GM19239 (cell line): ENCODE measurements at places on chromosomes 13 and 19.

DNA sequence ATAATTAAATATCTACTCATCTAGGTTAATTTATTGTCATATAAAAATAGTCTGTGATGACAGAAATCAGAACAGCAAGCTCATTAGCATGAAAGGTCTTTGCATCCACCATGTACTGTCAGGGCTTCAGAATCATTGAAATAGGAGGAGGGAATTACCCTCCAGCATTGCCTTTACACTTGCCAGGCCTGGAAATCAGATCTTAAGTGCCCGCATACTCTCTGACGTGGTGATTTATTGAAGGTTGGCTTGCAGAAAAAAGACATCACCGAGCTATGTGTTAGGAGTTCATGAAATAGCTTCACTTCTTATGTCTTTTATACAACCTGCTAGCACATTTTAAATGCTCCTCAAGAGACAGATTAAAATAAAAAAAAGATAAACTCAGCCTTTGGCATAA lies 661.7 kb upstream of the SLITRK1 start:
- DNase-seq = no peak

- DNase-seq = no peak
These were observed 262.1 kb downstream of the ZNF536 start for GRCh38 chr19:30634131-30634830.

GRCh38 chr13:52846567-52847321 lies 1.7 kb downstream of the PCDH8 start:
- no peak for DNase-seq

DNA sequence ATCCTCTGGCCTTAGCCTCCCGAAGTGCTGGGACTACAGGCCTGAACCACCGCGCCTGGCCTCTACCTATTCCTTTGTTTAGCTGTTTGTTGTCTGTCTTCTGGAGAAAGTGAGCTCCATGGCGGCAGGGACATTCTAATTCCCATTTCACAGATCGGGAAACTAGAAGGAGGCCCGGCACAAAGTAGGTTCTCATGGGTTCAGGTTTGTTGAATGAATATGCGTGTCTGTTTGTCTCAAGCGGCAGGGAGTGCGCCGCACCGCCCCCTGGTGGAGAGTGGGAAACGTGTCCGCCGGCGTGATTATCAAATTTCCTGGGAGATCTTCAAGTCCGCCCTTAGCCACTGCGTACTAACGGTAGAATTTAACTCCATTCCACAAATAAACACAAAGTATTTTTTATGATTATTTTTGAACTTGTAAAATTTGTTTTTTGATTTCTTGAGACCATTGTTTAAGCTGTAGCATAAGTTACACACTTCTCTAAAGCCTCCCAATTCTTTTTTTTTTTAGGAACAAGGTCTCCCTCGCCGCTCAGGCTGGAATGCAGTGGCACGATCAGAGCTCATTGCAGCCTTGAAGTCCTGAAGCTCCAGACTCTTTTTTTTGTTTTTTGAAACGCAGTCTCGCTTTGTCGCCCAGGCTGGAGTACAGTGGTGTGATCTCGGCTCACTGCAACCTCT lies 8.9 kb upstream of the CCDC9 start:
- no peak for DNase-seq

DNA sequence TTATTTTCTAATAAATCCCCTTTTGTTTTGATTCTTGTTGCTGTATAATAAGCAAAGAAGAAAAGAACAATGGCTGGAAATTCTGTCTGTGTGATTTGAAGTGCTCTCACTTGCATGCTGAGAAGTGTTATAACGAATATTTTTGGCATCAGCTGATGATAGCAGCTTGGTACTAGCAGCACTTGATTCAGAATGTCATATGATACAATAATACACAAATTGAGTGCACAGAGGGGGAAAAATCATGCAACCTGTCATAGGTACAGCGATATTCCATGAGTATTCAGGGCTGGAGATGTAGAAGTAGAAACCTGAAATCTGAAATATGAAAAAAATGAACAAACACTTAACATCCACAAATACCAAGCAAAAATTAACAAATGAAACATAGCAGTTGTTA lies 108.1 kb downstream of the FGF14 start:
- DNase-seq = no peak

DNA sequence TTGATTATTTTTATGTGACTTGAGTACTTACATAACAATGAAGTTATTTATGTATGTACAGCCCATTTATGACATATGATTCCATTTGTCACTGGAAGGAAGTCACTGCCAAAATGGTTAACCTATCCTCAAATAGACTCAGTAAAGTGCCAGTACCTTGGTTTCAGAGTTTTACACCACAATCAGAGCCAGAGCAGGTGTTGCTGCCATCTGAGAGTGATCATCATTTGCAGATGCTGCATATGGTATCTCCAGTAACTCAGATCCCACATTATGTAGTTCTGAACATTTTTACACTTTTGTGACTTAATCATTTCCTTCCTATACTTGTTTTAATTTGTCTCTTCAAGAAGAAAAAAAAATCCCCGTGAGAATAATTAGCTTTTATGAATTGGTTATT lies 313.3 kb downstream of the HS6ST3 start:
- DNase-seq = no peak

- no peak for DNase-seq
These were observed 103.9 kb upstream of the SOX21 start for GRCh38 chr13:94816256-94816655.

DNA sequence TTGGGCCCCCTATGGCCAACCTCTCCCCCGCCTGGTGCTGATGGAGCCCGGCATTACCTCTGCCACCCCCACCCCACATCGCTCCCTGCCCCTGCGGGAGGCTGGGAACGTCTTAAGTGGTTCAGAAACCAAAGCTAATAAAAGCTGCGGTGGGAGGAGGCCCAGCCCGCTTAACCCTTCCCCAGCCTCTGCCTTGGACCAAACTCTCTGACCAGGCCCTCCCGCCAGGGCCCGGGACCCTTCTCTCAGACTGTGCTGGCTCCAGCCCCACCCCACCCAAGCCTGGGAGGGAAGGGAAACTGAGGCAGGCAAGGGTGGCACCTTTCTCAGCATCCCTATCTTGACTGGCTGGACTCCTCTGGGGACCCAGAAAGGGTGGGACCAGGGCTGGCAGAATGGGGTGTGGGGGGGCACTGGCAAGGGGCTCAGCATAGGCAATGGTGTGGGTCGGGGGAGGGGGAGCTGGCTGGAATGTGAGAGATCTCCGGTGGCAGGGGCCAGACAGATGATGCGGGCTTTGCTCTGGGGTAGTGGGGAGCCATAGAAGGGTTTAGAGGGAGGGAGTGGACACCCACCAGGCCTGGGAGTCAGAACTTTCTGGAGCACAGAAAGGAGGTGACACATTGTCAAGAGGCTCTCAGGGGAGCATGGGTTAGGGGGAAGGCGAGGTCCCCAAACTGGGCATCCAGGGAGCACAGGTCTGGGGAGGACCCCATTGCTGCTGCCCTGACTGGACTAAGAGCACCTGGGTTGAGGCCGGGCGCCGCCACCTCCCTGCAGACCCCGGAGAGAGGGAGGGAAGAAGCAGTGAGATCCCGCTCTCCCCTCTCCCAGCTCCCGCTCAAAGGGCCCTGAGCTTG lies 21.9 kb downstream of the SMIM24 start:
- no peak for DNase-seq

- no peak for DNase-seq
These were observed 14.1 kb downstream of the ZNF444 start for GRCh38 chr19:56155124-56155687.

DNA sequence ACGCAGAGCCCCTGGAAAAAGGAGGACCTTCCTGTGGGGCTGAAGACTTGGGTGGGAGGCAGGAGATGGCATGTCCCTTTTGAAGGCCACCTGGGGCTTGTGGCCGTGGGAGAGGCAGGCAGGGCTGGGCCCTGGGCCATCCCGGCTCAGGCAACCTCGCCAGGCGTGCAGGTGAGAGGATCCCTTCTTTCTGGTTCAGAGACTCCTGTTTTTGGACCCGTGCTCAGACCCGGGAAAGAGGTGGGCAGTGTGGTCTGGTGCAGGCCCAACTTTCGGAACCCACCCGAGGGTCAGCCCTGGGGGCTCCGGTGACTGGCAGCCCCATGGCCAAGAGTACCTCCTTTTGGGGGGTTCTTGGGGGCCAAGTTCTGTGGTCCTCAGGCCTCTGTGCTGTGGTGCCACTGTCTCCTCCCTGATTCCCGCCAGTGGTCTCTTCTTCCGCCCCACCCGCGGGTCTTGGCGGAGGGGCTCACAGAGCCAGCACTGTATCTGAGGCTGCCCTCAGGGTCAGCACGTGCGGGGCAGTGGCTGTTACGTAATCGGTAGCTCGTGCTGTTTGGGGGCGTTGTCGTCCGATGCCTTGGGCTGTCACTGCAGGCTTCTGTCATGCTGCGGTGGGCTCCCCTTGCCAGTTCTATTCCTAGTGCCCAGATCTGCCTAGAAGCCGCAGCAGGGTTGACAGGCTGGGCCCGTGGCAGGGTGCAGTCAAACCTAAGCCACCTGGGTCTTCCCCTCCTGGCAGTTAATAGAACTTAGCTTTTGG lies 42.7 kb downstream of the KDM4B start:
- DNase-seq = no peak

GRCh38 chr19:55132453-55133129 lies 15.2 kb upstream of the PPP1R12C start:
- DNase-seq = no peak

DNA sequence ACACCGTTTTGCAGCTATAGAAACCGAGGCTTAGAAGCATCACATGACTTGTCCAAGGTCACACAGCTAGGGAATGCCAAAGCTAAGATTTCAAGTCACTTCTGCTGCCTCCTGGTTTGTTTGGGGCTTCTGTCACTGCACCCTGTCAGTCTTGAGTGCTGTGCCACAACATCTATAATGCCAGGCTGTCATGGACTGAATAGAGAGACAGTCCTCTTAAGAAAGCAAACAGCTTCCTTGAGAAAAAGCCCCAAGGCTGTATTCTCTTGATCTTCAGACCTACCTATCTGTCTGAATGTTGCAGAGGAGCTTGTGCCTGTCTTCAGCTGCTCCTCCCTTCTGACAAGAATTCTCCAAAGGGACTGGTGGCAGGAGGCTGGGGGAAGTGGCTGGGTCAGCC lies 81.6 kb downstream of the OLFM4 start:
- DNase-seq = no peak

- no peak for DNase-seq
These were observed at the start of gene ZNF135 for GRCh38 chr19:58059003-58059670. ZNF135 (plus strand) TSS chr19:58059282; CDS start chr19:58060003, 721 bp downstream.

GRCh38 chr19:43651758-43652545 lies 12.3 kb upstream of the CADM4 start:
- peak; percentile 60 for DNase-seq

DNA sequence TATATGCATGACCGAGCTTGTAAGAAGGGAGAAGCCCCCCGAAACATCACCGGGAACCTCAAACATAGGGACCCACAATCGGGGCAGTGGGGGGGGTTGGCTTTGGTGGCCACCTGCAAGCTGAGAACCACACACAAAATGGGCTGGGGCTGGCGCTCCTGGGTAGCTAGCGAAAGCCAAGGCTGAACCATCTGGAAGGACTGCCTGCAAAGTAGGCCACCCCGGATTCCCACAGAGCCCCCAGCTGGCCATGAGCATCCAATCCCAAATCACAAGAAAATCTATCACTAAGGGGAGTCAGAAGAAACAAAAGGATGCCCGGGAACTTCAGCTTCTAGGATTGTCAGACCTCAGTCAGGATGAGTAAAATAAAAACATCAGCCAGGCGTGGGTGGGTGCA lies 2.8 kb upstream of the PSPN start:
- no peak for DNase-seq

- DNase-seq = no peak
These were observed at the start of gene CACNG8 for GRCh38 chr19:53962887-53963431. CACNG8 (plus strand) TSS chr19:53962937.

GRCh38 chr13:97316390-97316789 lies 94.3 kb downstream of the MBNL2 start:
- no peak for DNase-seq

- DNase-seq = no peak
These were observed 105.4 kb upstream of the MBNL2 start for GRCh38 chr13:97116754-97117153.

- DNase-seq = no peak
These were observed 9.6 kb downstream of the ATP11A start for GRCh38 chr13:112699322-112699918.

- no peak for DNase-seq
These were observed 466.0 kb downstream of the FOXO1 start for GRCh38 chr13:40200273-40200978.

DNA sequence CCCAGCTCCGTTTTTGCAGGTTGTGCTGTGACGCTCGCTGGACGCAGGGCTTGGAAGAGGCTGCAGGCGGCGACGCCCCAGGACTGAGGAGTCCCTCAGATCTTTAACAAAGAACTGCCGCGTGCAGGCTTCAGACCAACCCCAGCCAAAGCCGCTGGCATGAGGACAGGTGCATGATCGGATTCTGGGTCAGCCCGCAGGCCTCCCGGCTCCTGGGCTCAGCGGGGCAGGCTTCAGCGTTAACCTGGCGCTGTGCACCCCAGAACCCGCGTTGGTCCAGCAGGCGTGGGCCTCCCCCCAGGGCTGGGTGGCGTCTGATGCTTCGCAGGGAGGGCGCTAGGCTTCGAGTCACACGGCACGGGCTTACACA lies 920 bp upstream of the TIMM13 start:
- no peak for DNase-seq

DNA sequence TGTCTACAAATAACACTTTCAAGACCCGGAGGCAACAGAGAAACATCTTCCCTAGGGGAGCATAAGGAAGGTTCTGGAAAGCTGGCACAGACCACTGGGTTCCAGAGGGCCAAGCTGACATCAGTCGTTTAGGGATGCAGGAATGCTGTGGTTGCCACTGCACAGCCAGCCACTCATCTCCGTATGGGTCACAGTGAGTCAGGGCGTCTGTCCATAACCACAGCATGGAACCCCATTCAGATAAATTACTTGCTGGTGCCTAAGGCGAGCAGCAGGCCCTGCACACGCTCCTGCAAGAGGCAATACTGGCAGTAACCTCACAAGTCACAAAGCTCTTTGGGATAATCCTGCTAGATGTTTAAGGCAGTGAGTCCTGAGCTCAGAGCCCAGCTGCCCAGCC lies 140.9 kb upstream of the UBL3 start:
- DNase-seq = no peak

DNA sequence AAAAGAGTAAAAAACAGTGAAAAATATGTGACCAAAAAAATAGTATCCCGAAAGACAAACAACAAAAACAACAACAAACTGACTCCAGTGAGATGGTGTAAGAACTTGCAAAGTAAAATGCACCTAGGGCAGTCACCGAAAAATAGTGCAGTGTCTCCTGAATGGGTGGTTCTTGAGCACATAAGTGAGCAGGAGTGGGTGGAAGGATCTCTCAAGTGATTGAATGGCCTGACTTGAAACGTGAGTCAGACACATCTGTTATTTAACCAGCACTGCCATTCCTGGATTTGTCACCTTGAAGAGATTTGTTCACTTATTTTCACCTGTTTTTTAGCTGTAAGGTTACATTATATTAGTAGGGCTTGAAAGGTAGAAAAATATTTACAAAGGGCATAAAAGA lies 3.5 kb downstream of the ZNF738 start:
- no peak for DNase-seq

- DNase-seq = no peak
These were observed 18.9 kb downstream of the VASP start for GRCh38 chr19:45526143-45526542.
